ENCODE measurements at places on chromosomes 12 and 14. TPM values are rescaled to one million over a fixed set of nuclear protein-coding genes. Genes with fewer than 3 reads are reported as not detected.

OTX2 gene
- total RNA-seq, result not detected

JPH4 gene
- total RNA-seq, result 0.06 TPM

DDX47 gene
- total RNA-seq, result 75.1 TPM

DLK1 gene
- 0.39 TPM for total RNA-seq

DPF3 gene
- total RNA-seq, result 0.29 TPM

DDIT3 gene
- 28.8 TPM for total RNA-seq

OVCH1 gene
- total RNA-seq, result not detected

ACSM4 gene
- total RNA-seq, result not detected

RDH16 gene
- 0.19 TPM for total RNA-seq

PTCSC3 gene
- not detected for total RNA-seq

AHNAK2 gene
- 204 TPM for total RNA-seq

SPTB gene
- total RNA-seq, result 1.5 TPM

TNFAIP2 gene
- 262 TPM for total RNA-seq

SLC25A21 gene
- 0.68 TPM for total RNA-seq

LAG3 gene
- total RNA-seq, result 1.4 TPM

PDE3A gene
- total RNA-seq, result 3.1 TPM

CDKN3 gene
- 76.9 TPM for total RNA-seq

ADSS1 gene
- 6.4 TPM for total RNA-seq

RERGL gene
- total RNA-seq, result not detected

SLC39A2 gene
- total RNA-seq, result not detected

RALGAPA1 gene
- 8.8 TPM for total RNA-seq

MIP gene
- 0.24 TPM for total RNA-seq

CCDC91 gene
- total RNA-seq, result 23.8 TPM

AKAP6 gene
- 0.30 TPM for total RNA-seq

KLRB1 gene
- not detected for total RNA-seq

EPYC gene
- total RNA-seq, result not detected

PXN gene
- total RNA-seq, result 212 TPM

RERG gene
- 0.30 TPM for total RNA-seq
